ENCODE measurements at places on chromosomes 1 and 21.

DNA sequence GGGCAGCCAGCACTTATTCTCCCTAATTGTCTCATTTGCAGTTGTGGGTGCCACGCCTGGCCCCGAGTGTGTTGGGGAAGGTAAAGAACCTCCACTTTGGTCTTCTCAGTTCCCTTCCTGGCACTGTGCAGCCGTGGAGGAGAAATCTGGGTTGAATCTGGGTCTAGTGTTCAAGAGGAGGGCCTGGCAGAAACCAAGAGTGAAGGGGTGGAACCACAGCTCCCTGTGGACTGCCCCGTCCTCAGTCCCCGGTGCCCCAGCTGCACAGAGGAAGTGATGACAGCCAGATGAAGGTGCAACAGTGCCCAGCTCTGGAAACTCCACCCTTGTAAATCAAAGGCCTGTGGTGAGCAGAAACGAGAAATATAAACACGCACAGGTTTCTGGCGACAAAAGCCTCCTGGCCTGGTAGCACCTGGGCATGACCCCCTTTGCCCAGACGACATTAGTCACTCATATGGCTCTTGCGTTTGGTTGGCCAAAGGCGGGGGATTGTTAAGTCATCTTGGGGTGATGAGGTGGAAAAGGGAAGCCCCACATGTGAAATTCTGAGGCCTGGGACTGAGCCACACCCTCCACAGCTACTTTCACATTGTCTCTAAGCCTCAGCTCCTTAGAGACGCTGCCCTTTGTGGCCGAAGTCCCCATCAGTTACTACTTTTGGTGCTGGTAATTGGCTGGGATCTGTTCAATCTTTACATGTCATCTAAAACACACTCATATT is 4.2 kb upstream of the ECE1 start:
- no peak for DNase-seq

- DNase-seq, result no peak
These were observed 42.5 kb downstream of the RYR2 start for GRCh38 chr1:237084341-237085077.

- peak; percentile 44 for DNase-seq
These were observed 11.1 kb downstream of the RXFP4 start for GRCh38 chr1:155952505-155952890.

- no peak for DNase-seq
These were observed 184.0 kb downstream of the CDC7 start for GRCh38 chr1:91684481-91685196.

GRCh38 chr1:245876586-245876985 is 630.5 kb downstream of the SMYD3 start:
- no peak for DNase-seq

GRCh38 chr1:178704833-178705232 is 20.2 kb upstream of the RALGPS2 start:
- no peak for DNase-seq

DNA sequence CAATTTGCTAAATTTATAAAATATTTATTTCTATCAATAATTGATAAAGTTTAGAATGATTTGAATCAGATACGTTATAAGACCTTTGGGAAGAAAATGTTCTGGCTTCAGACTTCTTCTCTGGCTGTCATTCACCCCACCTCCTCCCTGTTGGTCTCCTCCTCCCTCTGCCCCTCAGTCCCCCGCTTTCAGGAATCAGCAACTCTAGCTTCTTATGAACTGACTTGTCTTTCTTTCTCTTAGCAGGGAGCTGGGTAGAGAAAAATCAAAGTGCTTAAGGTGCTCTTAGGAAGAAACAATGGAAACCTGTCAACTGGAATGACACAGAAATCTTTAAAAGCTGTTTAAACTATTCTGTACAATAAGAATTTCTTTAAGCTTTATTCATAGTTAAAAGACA is 71.3 kb upstream of the ETV3 start:
- DNase-seq, result no peak
